ENCODE measurements at places on chromosomes 6 and 20.

GRCh38 chr6:148251891-148252290 lies 90.7 kb upstream of the SASH1 start:
- DNase-seq, result no peak

- DNase-seq, result no peak
Observed at GRCh38 chr6:36414481-36414880, 27.0 kb upstream of the ETV7 start.

- DNase-seq, result no peak
Observed at GRCh38 chr6:167756597-167756996, 70.1 kb upstream of the AFDN start.

DNA sequence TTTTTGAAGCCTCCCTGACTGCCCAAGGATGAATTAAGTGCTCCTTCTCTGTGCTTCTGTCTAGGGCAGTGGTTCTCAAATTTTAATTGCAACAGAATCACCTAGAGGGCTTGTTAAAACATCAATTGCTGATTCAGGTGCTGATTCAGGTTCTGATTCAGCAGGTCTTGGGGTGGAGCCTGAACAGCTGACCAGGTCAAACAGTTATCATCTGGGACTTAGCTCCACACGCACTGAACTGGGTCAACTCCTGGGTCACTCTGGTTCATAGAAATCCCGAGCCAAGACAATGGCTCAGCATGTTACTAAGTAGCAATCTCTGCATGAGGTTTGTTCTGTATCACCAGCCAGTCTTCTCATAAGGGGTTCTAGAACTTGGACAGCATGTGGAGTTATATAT lies 192.3 kb downstream of the GJA1 start:
- no peak for DNase-seq

GRCh38 chr6:101392586-101393230 lies 800 bp upstream of the GRIK2 start:
- no peak for DNase-seq

GRCh38 chr20:44691424-44692423 lies 23.4 kb upstream of the CCN5 start:
- DNase-seq, result no peak

GRCh38 chr6:75524322-75524972 lies 30.8 kb upstream of the FILIP1 start:
- no peak for DNase-seq

- no peak for DNase-seq
Observed at GRCh38 chr6:109055771-109056235, 38.8 kb downstream of the SESN1 start.

DNA sequence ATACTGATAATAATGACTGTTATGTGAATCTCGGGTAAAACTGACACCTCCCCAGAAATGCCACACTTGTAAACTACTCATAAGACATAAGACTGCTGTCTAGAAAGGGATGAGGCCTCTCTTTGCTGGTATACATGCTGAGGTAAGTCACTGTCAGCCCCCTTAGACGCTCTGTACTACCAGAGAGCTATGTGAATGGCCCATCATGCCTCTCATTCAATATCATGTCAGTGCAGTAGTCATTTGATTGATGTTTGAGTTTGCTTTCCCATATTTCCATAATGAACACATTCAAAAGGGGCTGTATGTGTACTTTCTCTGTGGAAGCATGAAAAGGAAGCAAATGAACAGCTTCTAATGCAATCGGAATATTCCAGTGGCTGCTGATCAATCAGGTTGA lies 119.4 kb upstream of the AGPAT4 start:
- DNase-seq, result no peak

GRCh38 chr20:50477239-50477872 lies 32.8 kb upstream of the PTPN1 start:
- no peak for DNase-seq

GRCh38 chr20:62511300-62511914 lies 35.6 kb upstream of the GATA5 start:
- no peak for DNase-seq

DNA sequence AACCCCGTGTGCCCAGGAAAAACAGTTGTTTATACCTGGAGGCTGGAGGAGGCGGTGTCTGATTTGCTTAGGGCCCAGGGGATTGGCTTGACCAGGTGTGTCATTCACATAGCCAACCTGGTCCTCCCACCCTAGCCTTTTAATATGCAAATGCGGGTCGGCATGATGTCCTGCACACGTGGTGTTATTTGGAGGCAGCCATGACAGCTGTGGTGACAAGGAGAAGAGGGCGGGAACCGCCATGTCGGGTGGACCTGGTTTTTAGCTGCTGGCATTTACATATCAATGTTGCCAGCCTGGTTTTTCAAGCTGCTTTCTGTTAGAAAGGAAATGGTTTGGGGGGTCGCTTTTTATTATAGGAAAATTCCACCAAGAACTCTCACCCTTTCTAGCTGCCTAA lies 291.4 kb upstream of the QKI start:
- DNase-seq, result no peak

Measured in inflammatory macrophage treated with lipopolysaccharide for 4 hours (primary cell).